ENCODE measurements at places on chromosomes 13 and 19. TPM values are rescaled to one million over a fixed set of nuclear protein-coding genes. Genes with fewer than 3 reads are reported as not detected.

DNA sequence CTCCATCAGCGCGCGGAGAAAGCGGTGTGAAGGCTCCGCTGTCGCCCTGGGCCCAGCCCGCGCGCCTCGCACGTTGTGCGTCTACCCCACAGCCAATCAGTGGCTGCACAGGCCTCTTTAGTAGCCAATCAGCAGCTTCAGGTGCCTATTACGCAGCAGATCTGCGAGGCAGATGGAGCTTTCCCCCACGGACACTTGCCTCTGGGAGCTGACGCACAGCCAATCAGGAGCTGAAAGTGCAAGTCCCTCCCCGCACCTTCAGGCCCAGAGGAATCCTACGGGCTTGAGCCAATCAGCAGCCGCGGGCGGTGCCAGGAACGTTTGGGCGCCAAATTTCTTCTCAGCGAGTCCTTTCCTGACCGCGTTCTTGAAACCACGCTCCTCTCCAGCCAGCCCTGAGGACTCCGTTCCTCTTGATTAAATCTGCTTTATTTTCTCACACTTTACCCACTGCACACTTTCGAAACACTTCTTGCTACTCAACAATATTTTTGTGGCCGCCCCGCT lies 39.9 kb downstream of the SIGLEC7 start:
- peak overlapping the region; percentile 10 for H3K4me3 ChIP-seq
- peaks cover 3% of the 10 kb centered on the region for H3K27me3 ChIP-seq
- no peaks in the 10 kb centered on the region for H3K4me1 ChIP-seq
- DNase-seq: peak; percentile 54

DNA sequence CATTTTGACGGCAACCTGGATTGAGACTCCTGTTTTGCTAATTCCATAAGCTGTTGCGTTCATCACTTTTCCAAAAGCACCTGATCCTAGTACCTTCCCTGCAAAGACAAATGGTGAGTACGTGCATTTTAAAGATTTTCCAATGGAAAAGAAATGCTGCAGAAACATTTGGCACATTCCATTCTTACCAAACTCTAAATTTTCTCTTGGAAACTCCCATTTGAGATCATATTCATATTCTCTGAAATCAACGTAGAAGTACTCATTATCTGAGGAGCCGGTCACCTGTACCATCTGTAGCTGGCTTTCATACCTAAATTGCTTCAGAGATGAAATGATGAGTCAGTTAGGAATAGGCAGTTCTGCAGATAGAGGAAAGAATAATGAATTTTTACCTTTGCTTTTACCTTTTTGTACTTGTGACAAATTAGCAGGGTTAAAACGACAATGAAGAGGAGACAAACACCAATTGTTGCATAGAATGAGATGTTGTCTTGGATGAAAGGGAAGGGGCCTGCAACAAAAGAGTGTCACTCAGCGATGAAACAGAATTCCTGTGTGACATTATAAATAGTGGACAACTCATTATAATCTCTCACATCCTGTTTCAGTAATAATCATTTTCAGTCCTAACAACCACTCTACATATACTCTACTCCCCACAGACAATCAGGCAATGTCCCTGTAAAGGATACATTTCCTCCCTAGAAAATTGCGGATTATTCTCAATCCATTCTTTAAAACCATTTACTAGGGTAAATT lies 45.6 kb upstream of the URAD start:
- no peak overlapping the region for H3K27ac ChIP-seq
- no peaks in the 10 kb centered on the region for H3K36me3 ChIP-seq
- H3K27me3 ChIP-seq: no peaks in the 10 kb centered on the region

GRCh38 chr19:50167314-50167721 lies 4.2 kb upstream of the IZUMO2 start:
- H3K27me3 ChIP-seq: no peaks in the 10 kb centered on the region
- DNase-seq: no peak
- H3K4me1 ChIP-seq: no peaks in the 10 kb centered on the region
- H3K36me3 ChIP-seq: no peaks in the 10 kb centered on the region
- H3K27ac ChIP-seq: no peak overlapping the region

- H3K36me3 ChIP-seq: no peaks in the 10 kb centered on the region
- no peak overlapping the region for H3K4me3 ChIP-seq
- no peaks in the 10 kb centered on the region for H3K27me3 ChIP-seq
- no peak overlapping the region for H3K27ac ChIP-seq
- DNase-seq: no peak
Measured at GRCh38 chr13:22412452-22412851, 741.6 kb downstream of the FGF9 start.

DNA sequence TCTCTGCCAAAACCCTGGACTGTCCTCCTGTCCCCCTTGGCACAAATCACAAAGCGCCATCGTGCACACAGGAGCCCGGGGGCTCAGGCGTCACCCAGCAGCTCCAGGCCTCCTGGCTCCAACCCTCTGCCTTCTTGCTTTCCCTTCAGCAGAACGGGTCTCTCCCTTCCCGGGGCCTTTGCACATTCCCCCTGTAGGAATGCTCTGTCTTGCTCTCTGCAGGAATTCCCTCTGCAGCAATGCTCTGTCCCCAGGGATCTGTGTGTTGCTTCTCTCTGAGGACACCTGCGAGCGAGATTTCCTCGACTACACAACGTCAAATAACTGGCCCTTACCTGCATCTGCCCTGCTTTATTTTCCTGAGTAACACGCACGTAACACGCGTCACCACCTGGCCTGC lies 13.3 kb upstream of the RASA3 start:
- DNase-seq: no peak
- H3K27ac ChIP-seq: no peak overlapping the region
- H3K36me3 ChIP-seq: no peaks in the 10 kb centered on the region
- no peaks in the 10 kb centered on the region for H3K27me3 ChIP-seq

DNA sequence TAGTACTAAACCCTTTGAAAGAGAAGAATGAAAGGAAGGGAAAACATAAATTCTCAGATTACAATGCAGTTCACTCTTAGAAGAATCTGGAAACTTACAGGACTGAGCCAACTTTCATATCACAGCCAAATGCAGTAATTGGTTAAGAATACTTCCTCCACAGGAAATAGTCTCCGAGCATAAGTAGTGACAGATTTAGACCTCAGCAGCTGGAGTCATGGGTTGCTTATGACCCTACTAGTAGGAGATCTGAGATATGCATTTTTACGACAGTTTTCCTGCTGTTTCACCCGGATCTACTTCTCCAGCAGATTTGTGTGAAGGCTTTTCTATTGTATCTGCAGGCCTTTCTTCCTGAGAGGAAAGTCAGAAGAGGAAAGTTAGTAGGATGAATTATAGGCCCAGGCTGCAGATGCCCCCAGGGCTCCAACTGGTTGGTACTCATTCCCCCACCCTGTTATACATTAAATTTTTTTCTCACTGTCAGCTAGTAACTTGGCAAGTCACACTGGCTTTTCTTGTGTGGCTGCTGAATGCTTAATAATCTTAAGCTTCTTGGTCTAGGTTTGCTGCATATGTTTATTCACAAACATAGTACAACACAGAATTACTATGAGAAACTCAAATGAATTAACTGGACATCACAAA lies 1241.5 kb upstream of the MIR17HG start:
- H3K4me3 ChIP-seq: no peak overlapping the region
- H3K27ac ChIP-seq: no peak overlapping the region
- H3K4me1 ChIP-seq: no peaks in the 10 kb centered on the region
- H3K36me3 ChIP-seq: no peaks in the 10 kb centered on the region

GRCh38 chr13:73536865-73537264 lies 478.1 kb downstream of the KLF5 start:
- no peaks in the 10 kb centered on the region for H3K27me3 ChIP-seq
- no peak overlapping the region for H3K27ac ChIP-seq
- no peak for DNase-seq

- H3K36me3 ChIP-seq: no peaks in the 10 kb centered on the region
- no peaks in the 10 kb centered on the region for H3K27me3 ChIP-seq
- H3K4me3 ChIP-seq: no peak overlapping the region
- no peaks in the 10 kb centered on the region for H3K4me1 ChIP-seq
- no peak overlapping the region for H3K27ac ChIP-seq
Measured at GRCh38 chr13:113777311-113778260, 18.6 kb downstream of the TMEM255B start.

- no peaks in the 10 kb centered on the region for H3K4me1 ChIP-seq
- no peak overlapping the region for H3K27ac ChIP-seq
- DNase-seq: no peak
- no peak overlapping the region for H3K4me3 ChIP-seq
- H3K36me3 ChIP-seq: no peaks in the 10 kb centered on the region
- H3K27me3 ChIP-seq: no peaks in the 10 kb centered on the region
Measured at GRCh38 chr19:45115809-45116615, 23.0 kb downstream of the PPP1R37 start.

DNA sequence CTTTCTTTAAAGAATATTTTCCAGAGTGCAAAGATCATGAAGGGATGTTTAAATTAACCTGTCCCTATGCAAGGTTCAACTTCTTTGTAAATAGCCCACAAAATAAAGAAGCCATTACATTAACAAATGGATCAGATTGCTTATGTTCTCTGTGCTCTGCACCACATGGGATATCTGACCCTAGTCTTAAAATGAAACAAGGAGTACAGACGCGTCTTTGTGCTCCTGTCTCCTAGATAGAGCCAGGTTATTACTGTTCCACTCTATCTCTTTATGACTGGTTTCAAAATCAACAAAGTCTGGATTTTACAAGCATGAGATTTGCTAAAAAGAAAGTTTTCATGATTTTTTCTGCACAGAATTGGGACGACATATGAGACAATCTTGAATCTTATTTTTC lies 339.4 kb downstream of the KLF12 start:
- no peak for DNase-seq
- H3K4me1 ChIP-seq: no peaks in the 10 kb centered on the region
- no peak overlapping the region for H3K4me3 ChIP-seq
- H3K27ac ChIP-seq: no peak overlapping the region

- no peak overlapping the region for H3K4me3 ChIP-seq
- H3K27me3 ChIP-seq: no peaks in the 10 kb centered on the region
- no peaks in the 10 kb centered on the region for H3K36me3 ChIP-seq
- no peak overlapping the region for H3K27ac ChIP-seq
- DNase-seq: no peak
- no peaks in the 10 kb centered on the region for H3K4me1 ChIP-seq
Measured at GRCh38 chr19:31015778-31016177, 333.5 kb downstream of the TSHZ3 start.

- peaks cover 2% of the 10 kb centered on the region for H3K27me3 ChIP-seq
- peaks cover 10% of the 10 kb centered on the region for H3K4me1 ChIP-seq
- no peaks in the 10 kb centered on the region for H3K36me3 ChIP-seq
Measured at GRCh38 chr19:11576227-11576626, 1.2 kb downstream of the ACP5 start.

- H3K27me3 ChIP-seq: no peaks in the 10 kb centered on the region
- no peak for DNase-seq
- no peaks in the 10 kb centered on the region for H3K36me3 ChIP-seq
- H3K27ac ChIP-seq: no peak overlapping the region
- H3K4me3 ChIP-seq: no peak overlapping the region
Measured at GRCh38 chr13:76004416-76004815, 368.3 kb downstream of the LMO7 start.

- no peak overlapping the region for H3K27ac ChIP-seq
- no peaks in the 10 kb centered on the region for H3K27me3 ChIP-seq
- no peak for DNase-seq
- H3K4me1 ChIP-seq: no peaks in the 10 kb centered on the region
Measured at GRCh38 chr13:51058461-51059167, 52.5 kb downstream of the C13orf42 start.

- no peaks in the 10 kb centered on the region for H3K36me3 ChIP-seq
- no peak overlapping the region for H3K27ac ChIP-seq
- H3K4me1 ChIP-seq: no peaks in the 10 kb centered on the region
- H3K4me3 ChIP-seq: no peak overlapping the region
Measured at GRCh38 chr19:44642377-44642776, 1.3 kb upstream of the PVR start.

GRCh38 chr19:46488551-46488950 lies 7.1 kb downstream of the PNMA8B start:
- no peaks in the 10 kb centered on the region for H3K36me3 ChIP-seq
- peak; percentile 53 for DNase-seq
- peaks cover 65% of the 10 kb centered on the region for H3K27me3 ChIP-seq
- H3K4me1 ChIP-seq: peaks cover 16% of the 10 kb centered on the region

- H3K4me1 ChIP-seq: no peaks in the 10 kb centered on the region
- no peaks in the 10 kb centered on the region for H3K36me3 ChIP-seq
- no peak for DNase-seq
- no peak overlapping the region for H3K27ac ChIP-seq
Measured at GRCh38 chr13:101331731-101332130, 84.6 kb downstream of the NALCN start.

GRCh38 chr13:55230570-55230908 lies 1910.2 kb upstream of the PRR20A start:
- H3K27me3 ChIP-seq: no peaks in the 10 kb centered on the region
- H3K4me3 ChIP-seq: no peak overlapping the region
- no peaks in the 10 kb centered on the region for H3K36me3 ChIP-seq
- DNase-seq: no peak

GRCh38 chr13:79674765-79675515 lies 194.0 kb downstream of the NDFIP2 start:
- H3K4me3 ChIP-seq: no peak overlapping the region
- H3K27me3 ChIP-seq: no peaks in the 10 kb centered on the region

- no peak overlapping the region for H3K27ac ChIP-seq
- no peaks in the 10 kb centered on the region for H3K36me3 ChIP-seq
- no peaks in the 10 kb centered on the region for H3K4me1 ChIP-seq
Measured at GRCh38 chr19:29439688-29440550, 85.9 kb upstream of the VSTM2B start.

DNA sequence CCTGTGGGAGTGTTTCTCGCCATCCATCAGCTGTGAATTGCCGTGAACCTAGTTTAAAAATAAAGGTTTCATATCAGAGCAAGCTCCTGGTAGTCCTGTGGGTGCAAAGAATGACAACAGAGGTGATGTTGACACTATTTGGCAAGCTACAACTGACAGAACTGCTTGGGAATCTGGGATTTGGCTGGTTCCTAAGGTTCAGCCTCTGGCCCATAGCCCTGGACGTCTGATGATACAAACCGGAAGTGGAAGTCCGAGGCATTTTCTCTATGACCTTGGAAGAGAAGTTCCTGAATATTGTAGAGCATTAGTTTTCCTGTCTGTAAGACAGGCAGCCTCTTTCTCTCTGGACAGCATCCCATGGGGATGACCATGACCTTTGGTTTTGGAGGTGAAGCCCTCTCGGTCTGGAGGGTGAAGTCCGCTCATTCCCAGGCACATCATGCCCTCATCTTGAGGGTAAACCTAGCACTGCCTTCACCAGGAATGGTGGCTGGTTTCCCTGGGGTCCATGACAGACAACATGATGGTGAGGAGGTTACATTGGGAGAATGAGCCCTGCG lies 29.1 kb downstream of the GATAD2A start:
- H3K4me1 ChIP-seq: no peaks in the 10 kb centered on the region
- no peak overlapping the region for H3K4me3 ChIP-seq
- H3K27ac ChIP-seq: no peak overlapping the region
- H3K36me3 ChIP-seq: no peaks in the 10 kb centered on the region
- no peaks in the 10 kb centered on the region for H3K27me3 ChIP-seq
- DNase-seq: no peak

CGB1 gene
- polyA plus RNA-seq: not detected

FXYD3 gene
- polyA plus RNA-seq: 0.33 TPM

SYT5 gene
- polyA plus RNA-seq: 1.6 TPM

PSG3 gene
- polyA plus RNA-seq: not detected

SBSN gene
- not detected for polyA plus RNA-seq

CFD gene
- 2.8 TPM for polyA plus RNA-seq

Measured in H1 (cell line).